Renal cortex interstitium (tissue), 15 donors: ENCODE measurements at places on chromosomes 5 and 9. TPM values are rescaled to one million over a fixed set of nuclear protein-coding genes. Genes with fewer than 3 reads are reported as not detected.

PDCD1LG2 gene
- polyA plus RNA-seq, result 0.12 TPM

ZNF462 gene
- polyA plus RNA-seq, result 23.2 TPM

MORN5 gene
- polyA plus RNA-seq, result 1.9 TPM

SCGB3A1 gene
- polyA plus RNA-seq, result 0.89 TPM

CXCL14 gene
- 21.2 TPM for polyA plus RNA-seq

PCDHA11 gene
- polyA plus RNA-seq, result 0.09 TPM

SLC1A1 gene
- polyA plus RNA-seq, result 18.7 TPM

SOHLH1 gene
- not detected for polyA plus RNA-seq

IRX4 gene
- 0.61 TPM for polyA plus RNA-seq

DPYSL3 gene
- polyA plus RNA-seq, result 33.1 TPM

ST8SIA4 gene
- 5.1 TPM for polyA plus RNA-seq

C5orf46 gene
- polyA plus RNA-seq, result not detected

HNRNPK gene
- 925 TPM for polyA plus RNA-seq

OR1Q1 gene
- not detected for polyA plus RNA-seq

KLHL9 gene
- 48.8 TPM for polyA plus RNA-seq

ITGA2 gene
- 26.1 TPM for polyA plus RNA-seq

LCN2 gene
- polyA plus RNA-seq, result 1.3 TPM

CNTNAP3B gene
- 16.7 TPM for polyA plus RNA-seq

TLR4 gene
- 9.0 TPM for polyA plus RNA-seq

GKAP1 gene
- polyA plus RNA-seq, result 16.3 TPM

GABRA1 gene
- not detected for polyA plus RNA-seq

OMD gene
- 0.86 TPM for polyA plus RNA-seq

ITK gene
- 0.14 TPM for polyA plus RNA-seq

CDX1 gene
- polyA plus RNA-seq, result 1.0 TPM

CNTFR gene
- polyA plus RNA-seq, result 38.3 TPM

FRMD3 gene
- polyA plus RNA-seq, result 21.8 TPM

SLC44A1 gene
- 47.1 TPM for polyA plus RNA-seq

MSX2 gene
- 0.50 TPM for polyA plus RNA-seq

UNC5A gene
- 0.19 TPM for polyA plus RNA-seq

LHX6 gene
- polyA plus RNA-seq, result 3.5 TPM

PTAR1 gene
- polyA plus RNA-seq, result 51.4 TPM

CCDC171 gene
- polyA plus RNA-seq, result 5.1 TPM

PCDHA9 gene
- 0.05 TPM for polyA plus RNA-seq

ADAMTS2 gene
- 14.0 TPM for polyA plus RNA-seq

PRLR gene
- polyA plus RNA-seq, result 47.5 TPM

ASS1 gene
- polyA plus RNA-seq, result 320 TPM

NOXA1 gene
- 15.9 TPM for polyA plus RNA-seq

PCDHGB5 gene
- 8.6 TPM for polyA plus RNA-seq

TXNDC8 gene
- not detected for polyA plus RNA-seq

IL7R gene
- 0.50 TPM for polyA plus RNA-seq

SLC6A3 gene
- 0.24 TPM for polyA plus RNA-seq

RGS7BP gene
- 5.5 TPM for polyA plus RNA-seq

NUTM2G gene
- polyA plus RNA-seq, result 4.0 TPM

FRMPD1 gene
- 0.88 TPM for polyA plus RNA-seq

ARHGEF37 gene
- 4.3 TPM for polyA plus RNA-seq

CDC37L1 gene
- polyA plus RNA-seq, result 20.4 TPM

HEXB gene
- polyA plus RNA-seq, result 172 TPM

RAI14 gene
- polyA plus RNA-seq, result 88.2 TPM

ANKRD31 gene
- 0.70 TPM for polyA plus RNA-seq

KCNIP1 gene
- 9.5 TPM for polyA plus RNA-seq

LRRC19 gene
- 16.4 TPM for polyA plus RNA-seq
